NCI-H2029 (cell line): ENCODE measurements at places on chromosomes 16 and 17.

DNA sequence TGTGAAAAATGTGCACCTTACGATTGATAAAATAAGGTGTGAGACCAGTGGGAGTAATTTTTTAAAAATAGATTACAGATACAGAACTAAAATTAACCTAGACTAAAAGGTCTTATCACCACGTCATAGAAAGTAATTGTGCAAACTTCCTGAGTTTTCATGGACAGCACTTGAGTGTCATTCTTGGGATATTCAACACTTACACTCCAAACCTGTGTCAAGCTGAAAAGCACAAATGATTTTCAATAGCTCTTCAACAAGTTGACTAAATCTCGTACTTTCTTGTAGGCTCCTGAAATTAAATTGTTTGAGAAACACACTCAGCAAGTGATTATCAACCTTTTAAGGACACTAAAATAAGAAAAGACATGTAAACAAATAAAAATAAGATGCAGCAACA is 20.5 kb downstream of the BRCA1 start:
- no peak for DNase-seq

DNA sequence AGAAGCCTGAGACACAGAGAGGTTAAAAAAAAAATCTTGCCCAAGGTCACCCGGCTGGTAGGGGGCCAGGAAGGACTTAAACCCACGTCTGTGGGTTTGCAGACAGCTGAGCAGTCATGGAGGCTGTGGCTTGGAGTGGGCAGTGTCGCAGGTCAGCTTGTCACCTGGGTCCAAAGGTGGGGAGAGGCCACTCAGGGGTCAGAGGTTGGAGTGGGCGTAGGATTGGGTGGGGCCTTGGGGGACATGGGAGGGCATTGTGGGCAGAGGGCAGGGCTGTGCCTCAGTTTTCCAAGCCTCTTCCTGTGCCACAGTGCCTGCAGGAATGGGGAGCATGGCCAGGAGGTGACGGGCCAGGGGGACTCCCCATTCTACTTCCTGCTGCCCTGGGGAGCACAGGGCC is 2.0 kb upstream of the NDRG4 start:
- no peak for DNase-seq

DNA sequence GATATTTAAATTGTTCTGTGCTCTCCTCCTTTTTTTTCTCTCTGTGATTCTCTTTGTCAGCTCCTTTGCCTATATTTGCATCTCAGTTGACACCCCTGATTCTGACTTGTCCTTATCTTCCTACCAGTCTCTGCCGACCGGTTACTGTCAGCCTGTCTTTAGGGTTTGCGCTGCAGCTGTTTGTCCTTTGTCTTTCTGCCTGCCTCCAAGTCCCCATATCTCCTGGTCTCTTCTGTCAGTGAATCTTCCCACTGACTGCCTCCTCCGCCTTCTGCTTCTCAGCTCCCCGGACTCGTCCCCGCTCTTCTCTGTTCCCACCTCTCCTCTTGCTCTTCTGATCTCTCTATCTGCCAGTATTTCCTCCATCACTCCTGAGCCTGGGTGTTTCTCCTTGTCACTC is 5.2 kb downstream of the TLCD2 start:
- DNase-seq, result no peak

GRCh38 chr17:77622647-77623046 is 335.9 kb upstream of the TNRC6C start:
- DNase-seq, result peak; percentile 25

GRCh38 chr16:57985204-57986181 is 14.6 kb upstream of the CNGB1 start:
- DNase-seq, result no peak

DNA sequence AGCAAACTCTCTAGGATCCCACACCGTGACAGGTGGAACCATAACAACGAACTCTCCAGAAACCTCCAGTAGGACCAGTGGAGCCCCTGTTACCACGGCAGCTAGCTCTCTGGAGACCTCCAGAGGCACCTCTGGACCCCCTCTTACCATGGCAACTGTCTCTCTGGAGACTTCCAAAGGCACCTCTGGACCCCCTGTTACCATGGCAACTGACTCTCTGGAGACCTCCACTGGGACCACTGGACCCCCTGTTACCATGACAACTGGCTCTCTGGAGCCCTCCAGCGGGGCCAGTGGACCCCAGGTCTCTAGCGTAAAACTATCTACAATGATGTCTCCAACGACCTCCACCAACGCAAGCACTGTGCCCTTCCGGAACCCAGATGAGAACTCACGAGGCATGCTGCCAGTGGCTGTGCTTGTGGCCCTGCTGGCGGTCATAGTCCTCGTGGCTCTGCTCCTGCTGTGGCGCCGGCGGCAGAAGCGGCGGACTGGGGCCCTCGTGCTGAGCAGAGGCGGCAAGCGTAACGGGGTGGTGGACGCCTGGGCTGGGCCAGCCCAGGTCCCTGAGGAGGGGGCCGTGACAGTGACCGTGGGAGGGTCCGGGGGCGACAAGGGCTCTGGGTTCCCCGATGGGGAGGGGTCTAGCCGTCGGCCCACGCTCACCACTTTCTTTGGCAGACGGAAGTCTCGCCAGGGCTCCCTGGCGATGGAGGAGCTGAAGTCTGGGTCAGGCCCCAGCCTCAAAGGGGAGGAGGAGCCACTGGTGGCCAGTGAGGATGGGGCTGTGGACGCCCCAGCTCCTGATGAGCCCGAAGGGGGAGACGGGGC is 1.3 kb downstream of the SPN start:
- DNase-seq, result no peak

DNA sequence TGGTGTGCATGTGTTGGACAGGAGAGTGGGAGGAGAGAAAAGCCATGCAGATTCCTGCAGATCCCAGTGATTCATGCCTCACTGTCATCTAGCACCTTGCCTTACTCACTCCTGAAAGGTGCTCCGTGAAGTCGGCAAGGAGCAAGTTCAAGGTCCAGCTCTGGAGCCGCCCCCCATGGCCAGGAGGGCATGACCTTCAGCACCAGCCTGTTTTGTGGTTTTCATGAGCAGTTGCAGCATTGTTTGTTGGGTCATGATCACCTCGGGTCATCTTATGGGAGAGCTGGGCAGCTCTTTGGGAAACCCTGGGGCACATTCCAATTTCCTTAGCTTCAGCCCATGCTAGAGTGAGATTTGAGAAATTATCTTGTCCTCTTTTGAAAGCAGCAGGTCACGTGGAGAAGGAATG is 137.5 kb upstream of the IRX3 start:
- DNase-seq, result no peak

- no peak for DNase-seq
These were observed 50.0 kb upstream of the TOB1 start for GRCh38 chr17:50916026-50916707.

- DNase-seq, result no peak
These were observed 9.8 kb downstream of the TMEM208 start for GRCh38 chr16:67236563-67237395.

GRCh38 chr16:20611975-20612481 is 35.9 kb upstream of the ACSM2B start:
- peak; percentile 83 for DNase-seq

DNA sequence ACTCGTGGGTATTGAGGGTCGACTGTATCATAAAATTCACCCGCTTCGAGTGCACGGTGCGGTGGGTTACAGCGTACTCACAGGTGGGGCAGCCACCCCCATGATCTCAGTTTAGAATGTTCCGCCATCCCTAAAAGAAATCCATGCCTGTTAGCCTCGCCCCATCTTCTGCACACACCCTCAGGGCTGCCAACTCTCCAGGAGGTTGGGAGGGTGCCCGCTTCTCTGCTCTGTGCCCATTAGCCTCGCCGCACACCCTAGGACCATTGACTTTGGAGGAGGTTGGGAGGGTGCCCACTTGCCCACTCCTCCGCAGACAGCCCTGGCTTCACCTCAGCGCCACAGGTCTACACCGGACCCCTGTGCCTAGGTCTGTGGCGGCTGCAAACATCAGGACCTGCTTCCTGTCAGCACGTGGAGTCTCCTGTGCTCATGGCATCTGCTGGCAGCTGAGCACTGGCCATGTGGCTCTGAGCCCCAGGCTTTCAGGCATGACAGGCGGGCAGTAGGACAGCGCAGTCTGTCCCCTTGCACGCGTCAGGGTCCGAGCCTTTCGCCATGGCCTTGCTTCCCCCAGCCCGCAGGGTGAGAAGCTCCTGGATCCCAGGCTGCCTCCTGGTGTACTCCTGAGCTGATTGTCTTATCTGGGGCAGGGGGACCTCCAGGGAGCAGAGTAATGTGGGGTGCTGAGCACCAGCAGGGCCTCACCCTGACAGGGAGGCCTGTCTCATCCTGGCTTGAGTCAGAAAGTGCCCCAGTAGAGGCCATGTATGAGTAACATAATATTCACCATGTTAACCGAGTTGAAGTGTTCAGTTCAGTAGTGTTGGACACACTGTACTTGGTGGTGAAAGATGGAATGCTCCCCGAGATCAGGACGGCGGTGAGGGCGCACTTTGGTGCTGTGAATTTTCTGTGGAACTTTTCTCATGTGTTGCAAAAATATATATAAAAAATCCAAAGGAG is 21.9 kb downstream of the NME3 start:
- DNase-seq, result no peak

DNA sequence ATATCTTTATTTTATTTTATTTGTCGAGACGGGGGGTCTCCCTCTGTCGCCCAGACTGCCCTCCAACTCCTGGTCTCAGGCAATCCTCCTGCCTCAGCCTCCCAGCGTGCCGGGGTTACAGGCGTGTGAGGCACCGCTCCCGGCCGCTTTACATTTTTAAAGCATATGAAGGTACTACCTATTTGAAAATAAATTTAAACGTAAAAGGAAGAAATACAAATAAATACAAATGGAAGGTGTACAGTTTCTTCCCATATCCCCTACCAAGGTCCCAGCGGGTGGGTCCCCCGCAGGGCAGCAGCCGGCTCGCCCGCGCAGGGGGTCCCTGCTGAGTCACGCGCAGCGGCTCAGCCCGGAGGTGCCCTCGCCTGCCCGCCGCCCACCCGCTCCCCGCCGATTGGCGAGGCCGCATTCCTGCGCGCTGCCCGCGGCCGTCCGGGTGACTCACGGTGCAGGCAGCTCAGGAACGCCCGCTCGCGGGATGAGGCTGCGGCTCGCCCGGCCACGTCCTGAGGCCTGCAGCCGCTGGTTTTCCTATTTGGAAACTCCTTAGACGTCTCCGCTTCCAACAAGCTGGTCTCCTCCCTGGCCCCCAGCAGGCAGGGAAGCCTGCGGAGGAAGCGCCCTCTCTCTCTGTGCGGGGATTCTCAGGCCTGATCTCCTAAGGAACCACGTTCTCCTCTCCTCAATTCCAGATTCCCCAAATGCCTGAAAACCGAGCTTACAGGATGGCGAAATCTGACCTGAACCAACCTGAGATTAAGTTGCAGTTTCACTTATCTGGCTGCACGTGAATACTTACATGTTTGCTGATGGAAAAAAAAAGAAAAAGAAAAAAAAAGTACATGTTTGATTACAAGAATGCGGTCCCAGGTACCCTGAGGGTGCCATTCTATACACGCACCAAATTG is 54.8 kb upstream of the MAP3K14 start:
- no peak for DNase-seq

- DNase-seq, result no peak
These were observed 790 bp downstream of the TRADD start for GRCh38 chr16:67158637-67159600.

DNA sequence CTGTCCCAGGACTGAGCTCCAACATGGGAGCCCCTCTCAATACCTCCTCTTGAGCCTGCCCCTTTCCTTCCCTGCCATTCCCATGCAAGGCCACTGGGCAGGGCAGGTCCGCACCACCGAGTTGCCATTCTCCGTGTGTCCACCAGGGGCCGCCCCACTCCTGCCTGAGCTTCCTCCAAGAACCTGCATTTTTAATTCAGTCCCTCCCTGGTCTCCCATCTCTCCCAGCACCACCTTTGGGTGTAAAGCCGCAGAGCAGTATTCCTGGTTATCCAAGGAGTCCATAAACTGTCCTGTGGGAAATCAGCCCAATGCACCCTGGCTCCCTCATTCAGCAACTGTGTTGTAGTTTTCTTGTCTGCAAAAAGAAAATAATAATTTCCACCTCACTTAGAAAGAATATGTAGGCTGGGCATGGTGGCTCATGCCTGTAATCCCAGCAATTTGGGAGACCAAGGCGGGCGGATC is 15.9 kb upstream of the ANKRD40CL start:
- DNase-seq, result peak; percentile 61

DNA sequence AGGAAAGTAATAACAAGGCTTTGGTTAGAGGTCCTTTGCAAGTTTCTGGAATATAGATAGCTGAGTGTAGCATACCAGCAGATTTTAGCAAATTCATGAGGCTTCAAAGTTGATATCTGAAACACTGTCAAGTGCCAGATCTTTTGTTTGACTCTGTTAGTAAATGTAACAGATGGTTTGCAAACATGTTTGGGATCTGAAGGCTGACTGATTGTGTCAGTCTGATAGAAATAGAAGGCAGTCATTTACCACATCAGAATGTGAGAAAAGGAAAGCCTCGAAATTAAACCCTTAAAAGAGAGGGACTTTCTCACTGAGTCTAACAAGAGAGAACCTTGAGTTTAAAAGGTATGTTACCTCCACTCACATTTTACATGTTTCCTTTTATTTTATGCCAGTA is 371.5 kb downstream of the KIF2B start:
- no peak for DNase-seq

GRCh38 chr16:12011565-12011964 is 35.0 kb downstream of the SNX29 start:
- no peak for DNase-seq

- no peak for DNase-seq
These were observed 185.3 kb downstream of the ZNF423 start for GRCh38 chr16:49670627-49671026.

- no peak for DNase-seq
These were observed 12.0 kb downstream of the MMP15 start for GRCh38 chr16:58037365-58038057.

- DNase-seq, result no peak
These were observed 8.3 kb downstream of the ZDHHC7 start for GRCh38 chr16:85003076-85003475.
